SK-MEL-5 (cell line): ENCODE measurements at places on chromosomes 3 and 15. TPM values are rescaled to one million over a fixed set of nuclear protein-coding genes. Genes with fewer than 3 reads are reported as not detected.

Gene FOXB1
- total RNA-seq = not detected in 2 replicates

Gene TTLL13
- 0.18 TPM in 1 of 2 replicates, not detected in the other for total RNA-seq

Gene SNX22
- total RNA-seq = 3.7 and 5.0 TPM in 2 replicates

Gene PPCDC
- total RNA-seq = 12.0 and 12.1 TPM in 2 replicates

Gene DET1
- total RNA-seq = 7.6 and 9.6 TPM in 2 replicates

Gene SLC28A1
- total RNA-seq = not detected in 2 replicates

Gene NR2C2
- total RNA-seq = 20.7 and 22.0 TPM in 2 replicates

Gene TAGLN3
- not detected in 2 replicates for total RNA-seq

Gene CKMT1B
- total RNA-seq = 55.2 and 55.6 TPM in 2 replicates

Gene MASP1
- not detected in 2 replicates for total RNA-seq

Gene ARPP21
- total RNA-seq = not detected in 2 replicates

Gene PP2D1
- not detected in 2 replicates for total RNA-seq

Gene NR2E3
- total RNA-seq = not detected in 2 replicates

Gene LRRC34
- total RNA-seq = 4.9 and 6.5 TPM in 2 replicates

Gene CCR9
- total RNA-seq = not detected in 2 replicates

Gene SMCO1
- not detected in 2 replicates for total RNA-seq

Gene SCG5
- total RNA-seq = 1.3 TPM in 1 of 2 replicates, not detected in the other
